ENCODE measurements at places on chromosomes 6 and 20.

DNA sequence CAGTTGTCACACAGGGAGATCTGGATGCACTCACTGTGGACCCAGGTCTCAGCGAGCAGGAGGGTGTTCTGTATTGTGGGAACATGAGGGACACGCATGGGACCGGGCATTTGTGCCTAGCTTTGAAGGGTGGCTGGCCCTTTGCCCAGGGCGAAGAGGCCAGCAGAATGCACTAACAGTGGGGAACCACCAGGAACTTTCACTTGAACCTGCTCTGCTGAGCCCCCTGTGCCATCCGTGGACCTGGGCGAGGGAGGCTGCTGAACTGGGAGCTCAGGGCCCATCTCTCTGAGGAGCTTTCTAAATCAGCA, 1.2 kb upstream of the ULBP2 start:
- peak overlapping the region; percentile 39 for H3K4me3 ChIP-seq
- no peak for DNase-seq
- H3K27ac ChIP-seq, result peak overlapping the region; percentile 97
- H3K36me3 ChIP-seq, result no peaks in the 10 kb centered on the region
- peaks cover 32% of the 10 kb centered on the region for H3K27me3 ChIP-seq
- peaks cover 19% of the 10 kb centered on the region for H3K4me1 ChIP-seq

DNA sequence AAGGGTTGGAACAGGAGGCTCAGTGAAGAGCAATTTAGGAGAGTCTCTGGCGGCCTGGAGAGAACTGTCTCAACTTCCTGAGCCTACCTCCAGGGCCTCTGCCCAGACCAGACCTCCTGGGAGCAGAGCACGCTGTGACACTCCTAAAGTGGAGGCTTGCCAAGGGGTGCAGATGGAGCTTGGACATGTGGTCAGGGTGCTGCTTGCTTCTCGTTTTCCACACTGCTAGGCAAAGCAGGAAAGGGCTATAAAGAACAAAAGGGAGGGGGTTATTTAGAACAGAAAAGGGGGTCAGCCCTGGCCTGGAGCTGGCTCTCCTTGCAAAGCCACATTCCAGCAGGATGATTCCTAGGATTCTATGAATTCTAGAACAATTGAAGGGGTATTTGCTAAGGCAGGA, 145.7 kb upstream of the GGTLC1 start:
- DNase-seq, result no peak
- H3K36me3 ChIP-seq, result no peaks in the 10 kb centered on the region
- H3K4me1 ChIP-seq, result peaks cover 60% of the 10 kb centered on the region
- peak overlapping the region; percentile 38 for H3K4me3 ChIP-seq
- H3K27me3 ChIP-seq, result peaks cover 5% of the 10 kb centered on the region

DNA sequence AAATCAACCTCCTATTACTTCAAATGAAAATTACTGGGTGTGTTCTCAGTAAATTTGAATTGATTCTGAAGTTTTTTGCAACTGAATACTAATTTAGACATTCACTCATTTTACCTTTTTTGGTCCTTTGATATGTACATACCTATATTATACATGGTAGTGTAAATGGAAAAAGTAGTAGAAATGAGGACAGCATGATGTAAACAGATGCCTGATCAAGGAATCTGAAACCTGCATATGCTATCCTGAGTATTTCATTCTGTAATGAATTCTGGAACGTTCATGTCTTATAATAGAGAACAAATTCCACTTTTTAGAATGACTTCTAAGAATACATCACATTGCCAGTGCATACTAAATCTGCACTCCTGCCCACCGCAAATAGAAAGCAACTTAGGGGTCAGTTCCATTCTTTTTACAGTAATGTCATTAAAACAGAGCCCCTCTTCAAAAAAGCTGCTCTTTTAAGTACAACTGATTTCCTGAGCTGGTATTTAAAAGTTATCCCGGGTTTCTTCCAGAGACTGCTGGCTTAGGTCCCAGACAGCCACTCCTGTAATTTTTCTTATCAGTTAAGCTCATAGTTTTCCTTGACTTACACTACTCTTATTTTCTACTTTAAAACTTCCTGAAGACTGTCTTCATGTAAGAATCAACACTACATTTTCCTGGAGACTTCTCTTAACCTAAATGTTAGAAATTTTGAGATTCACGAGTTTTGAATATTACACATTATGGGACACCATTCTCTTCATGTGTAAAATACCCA, 48.4 kb downstream of the MAP3K7 start:
- no peak overlapping the region for H3K27ac ChIP-seq
- peaks cover 1% of the 10 kb centered on the region for H3K27me3 ChIP-seq
- no peak for DNase-seq
- H3K36me3 ChIP-seq, result peaks cover 12% of the 10 kb centered on the region

DNA sequence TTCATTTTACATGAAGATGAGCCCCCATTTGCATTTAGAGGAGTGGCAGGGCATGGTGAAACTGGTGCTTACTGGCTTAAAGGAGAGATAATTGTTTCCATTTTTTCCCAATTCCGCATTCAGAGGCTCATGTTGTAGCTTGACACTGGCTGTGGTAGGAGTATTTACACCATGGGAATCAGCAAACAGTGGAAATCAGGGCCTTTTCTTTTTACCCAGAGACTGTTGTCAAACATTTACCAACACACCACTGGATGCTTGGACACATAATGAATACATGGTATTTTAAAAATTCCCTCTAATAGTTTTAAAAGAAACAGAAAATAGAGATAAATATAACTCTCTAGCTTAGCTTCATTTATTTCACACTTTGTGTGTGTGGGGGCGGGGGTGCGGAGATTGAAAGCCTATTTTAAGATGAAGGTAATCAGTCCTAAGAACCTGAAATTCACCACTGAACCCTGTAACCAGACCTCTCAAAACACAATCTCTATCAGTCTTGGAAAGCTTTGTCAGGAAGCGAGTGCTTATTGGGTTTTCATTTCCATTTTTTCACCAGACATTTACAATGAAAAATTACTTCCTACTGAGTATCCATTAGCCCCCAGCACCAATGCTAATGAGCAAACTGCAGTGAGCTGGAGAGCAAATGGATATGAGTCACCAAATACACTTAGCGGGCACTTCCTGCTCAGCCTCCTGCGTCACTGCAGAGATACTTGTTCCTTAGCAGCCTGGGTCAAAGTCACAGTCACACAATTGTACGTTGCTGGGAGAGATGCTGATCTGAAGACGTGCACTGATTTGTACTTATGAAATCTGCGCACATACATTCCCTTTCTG, 532.0 kb downstream of the BCKDHB start:
- H3K27ac ChIP-seq, result peak overlapping the region; percentile 91
- peak; percentile 68 for DNase-seq
- no peaks in the 10 kb centered on the region for H3K36me3 ChIP-seq

- peak overlapping the region; percentile 74 for H3K4me3 ChIP-seq
- peaks cover 100% of the 10 kb centered on the region for H3K4me1 ChIP-seq
- DNase-seq, result no peak
- H3K27ac ChIP-seq, result peak overlapping the region; percentile 90
These were observed 188.4 kb downstream of the JARID2 start for GRCh38 chr6:15434263-15434662.

All from immature natural killer cell (primary cell).